ENCODE measurements at places on chromosomes 4 and X. TPM values are rescaled to one million over a fixed set of nuclear protein-coding genes. Genes with fewer than 3 reads are reported as not detected.

The GAGE13 gene
- not detected for total RNA-seq

The LAMP2 gene
- total RNA-seq = 101 TPM

The EDA2R gene
- 2.6 TPM for total RNA-seq

The PDE5A gene
- total RNA-seq = 26.1 TPM

The GAGE2A gene
- total RNA-seq = not detected

The TMSB15B gene
- 11.3 TPM for total RNA-seq

The FAM156B gene
- 20.8 TPM for total RNA-seq

The AFP gene
- total RNA-seq = 1.2 TPM

The ZIC3 gene
- total RNA-seq = 0.04 TPM

The TCEAL7 gene
- 155 TPM for total RNA-seq

- H3K27ac ChIP-seq = no peak overlapping the region
- H3K27me3 ChIP-seq = peaks cover 2% of the 10 kb centered on the region
- no peaks in the 10 kb centered on the region for H3K36me3 ChIP-seq
- H3K4me3 ChIP-seq = no peak overlapping the region
- DNase-seq = no peak
Observed at GRCh38 chr4:78940752-78941151, 1.5 kb upstream of the PAQR3 start.

GRCh38 chr4:74244049-74244448, 64.2 kb upstream of the EPGN start:
- no peaks in the 10 kb centered on the region for H3K4me1 ChIP-seq

- no peak overlapping the region for H3K4me3 ChIP-seq
- H3K27ac ChIP-seq = no peak overlapping the region
- no peak for DNase-seq
- H3K4me1 ChIP-seq = no peaks in the 10 kb centered on the region
- H3K36me3 ChIP-seq = no peaks in the 10 kb centered on the region
Observed at GRCh38 chr4:21742326-21742725, 206.2 kb downstream of the KCNIP4 start.

DNA sequence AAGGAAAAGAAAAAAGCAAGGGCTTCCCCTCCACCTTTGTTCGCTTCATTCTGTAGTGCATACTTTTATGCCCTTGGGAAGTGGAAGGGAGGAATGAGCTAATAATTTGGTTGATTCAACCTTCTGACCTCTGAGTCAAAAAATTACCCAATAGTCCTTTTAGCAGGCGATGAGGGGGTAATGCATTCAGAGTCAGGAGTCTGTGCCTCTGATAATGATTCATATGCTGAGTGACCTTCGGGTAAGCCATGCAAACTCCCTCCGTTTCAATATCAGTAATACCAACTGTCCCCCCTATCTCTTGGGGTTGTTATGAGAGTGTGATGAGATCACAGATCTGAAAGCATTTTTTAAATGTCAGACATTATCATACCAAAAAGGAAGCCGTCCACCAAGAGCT, 41.6 kb upstream of the ACSL4 start:
- DNase-seq = no peak
- no peak overlapping the region for H3K27ac ChIP-seq
- H3K4me1 ChIP-seq = no peaks in the 10 kb centered on the region
- H3K4me3 ChIP-seq = no peak overlapping the region

DNA sequence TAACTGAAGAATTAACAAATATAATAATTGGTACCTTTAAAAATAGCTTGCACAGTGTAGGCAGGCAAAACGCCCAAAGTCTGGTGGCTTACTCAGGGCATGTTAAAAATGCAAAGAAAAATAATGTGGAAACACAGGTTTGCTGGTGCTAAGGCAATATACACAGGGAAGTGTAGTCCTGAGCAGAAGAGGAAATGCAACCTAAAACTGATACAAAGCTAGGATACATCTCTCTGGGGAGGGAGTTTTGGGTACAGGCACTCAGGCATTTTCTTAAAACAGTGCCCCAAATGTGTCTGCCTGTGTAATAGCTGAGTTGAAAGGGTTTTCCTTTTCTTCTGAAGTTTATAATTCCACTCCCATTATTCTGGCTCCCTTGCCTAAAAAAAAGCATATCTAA, 47.4 kb downstream of the TMPRSS11E start:
- no peaks in the 10 kb centered on the region for H3K36me3 ChIP-seq
- H3K4me3 ChIP-seq = no peak overlapping the region
- H3K27ac ChIP-seq = no peak overlapping the region
- no peaks in the 10 kb centered on the region for H3K4me1 ChIP-seq

- H3K27ac ChIP-seq = no peak overlapping the region
- DNase-seq = no peak
- no peaks in the 10 kb centered on the region for H3K36me3 ChIP-seq
- H3K27me3 ChIP-seq = no peaks in the 10 kb centered on the region
- H3K4me1 ChIP-seq = peaks cover 4% of the 10 kb centered on the region
- no peak overlapping the region for H3K4me3 ChIP-seq
Observed at GRCh38 chr4:92328095-92328494, 24.3 kb downstream of the GRID2 start.

- H3K27me3 ChIP-seq = no peaks in the 10 kb centered on the region
- H3K36me3 ChIP-seq = no peaks in the 10 kb centered on the region
- DNase-seq = no peak
Observed at GRCh38 chr4:181301735-181302710, 941.2 kb upstream of the TENM3 start.

- DNase-seq = no peak
- H3K36me3 ChIP-seq = no peaks in the 10 kb centered on the region
- H3K4me3 ChIP-seq = no peak overlapping the region
- no peaks in the 10 kb centered on the region for H3K27me3 ChIP-seq
- peaks cover 7% of the 10 kb centered on the region for H3K4me1 ChIP-seq
- no peak overlapping the region for H3K27ac ChIP-seq
Observed at GRCh38 chr4:184306470-184306869, 88.8 kb upstream of the ENPP6 start.

GRCh38 chr4:53005149-53005546, 143.0 kb downstream of the RASL11B start:
- no peaks in the 10 kb centered on the region for H3K36me3 ChIP-seq
- H3K4me3 ChIP-seq = no peak overlapping the region
- H3K4me1 ChIP-seq = peaks cover 6% of the 10 kb centered on the region
- no peak overlapping the region for H3K27ac ChIP-seq
- no peaks in the 10 kb centered on the region for H3K27me3 ChIP-seq
- no peak for DNase-seq

DNA sequence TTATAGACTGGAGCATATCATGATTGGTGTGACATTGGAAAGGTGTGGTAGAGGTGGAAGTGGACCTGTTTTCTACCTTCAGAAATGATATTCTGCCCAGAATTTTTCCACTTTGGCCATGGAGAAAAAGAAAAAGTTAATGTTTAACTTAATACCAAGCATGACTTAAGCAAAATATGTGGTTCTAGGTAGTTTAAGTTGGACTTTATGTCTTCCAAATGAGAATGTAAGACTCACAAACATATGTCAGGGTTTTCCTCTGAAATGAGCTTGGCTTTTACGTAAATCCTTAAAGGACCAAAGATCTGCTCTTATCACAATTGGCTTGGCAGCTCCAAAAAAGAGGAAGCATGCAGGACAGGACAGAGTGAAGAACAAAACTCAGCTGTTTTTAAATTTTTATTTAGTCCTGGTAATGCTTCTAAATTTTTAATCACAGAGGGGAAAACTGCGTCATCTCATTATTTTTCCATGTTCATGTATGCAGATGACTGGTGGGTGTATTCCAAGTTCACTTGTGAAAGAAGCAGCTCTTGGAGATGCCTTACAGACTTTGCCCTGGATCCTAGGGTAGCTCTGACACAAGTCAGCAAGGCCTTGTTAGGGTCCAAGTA, 98.2 kb downstream of the ANK2 start:
- peak overlapping the region; percentile 34 for H3K4me3 ChIP-seq
- H3K27ac ChIP-seq = peak overlapping the region; percentile 54
- no peaks in the 10 kb centered on the region for H3K36me3 ChIP-seq
- H3K27me3 ChIP-seq = no peaks in the 10 kb centered on the region

- no peak overlapping the region for H3K27ac ChIP-seq
- no peaks in the 10 kb centered on the region for H3K27me3 ChIP-seq
- no peak overlapping the region for H3K4me3 ChIP-seq
- H3K4me1 ChIP-seq = no peaks in the 10 kb centered on the region
- no peak for DNase-seq
Observed at GRCh38 chr4:15260758-15261157, 167.1 kb upstream of the C1QTNF7 start.

- H3K27me3 ChIP-seq = no peaks in the 10 kb centered on the region
- H3K36me3 ChIP-seq = no peaks in the 10 kb centered on the region
- H3K27ac ChIP-seq = no peak overlapping the region
- H3K4me3 ChIP-seq = no peak overlapping the region
Observed at GRCh38 chr4:38311495-38312126, 351.4 kb downstream of the PTTG2 start.

- H3K27ac ChIP-seq = no peak overlapping the region
- no peak for DNase-seq
- H3K36me3 ChIP-seq = no peaks in the 10 kb centered on the region
- peaks cover 26% of the 10 kb centered on the region for H3K4me1 ChIP-seq
- H3K27me3 ChIP-seq = no peaks in the 10 kb centered on the region
- H3K4me3 ChIP-seq = no peak overlapping the region
Observed at GRCh38 chr4:2298532-2298991, 36.7 kb upstream of the MXD4 start.

DNA sequence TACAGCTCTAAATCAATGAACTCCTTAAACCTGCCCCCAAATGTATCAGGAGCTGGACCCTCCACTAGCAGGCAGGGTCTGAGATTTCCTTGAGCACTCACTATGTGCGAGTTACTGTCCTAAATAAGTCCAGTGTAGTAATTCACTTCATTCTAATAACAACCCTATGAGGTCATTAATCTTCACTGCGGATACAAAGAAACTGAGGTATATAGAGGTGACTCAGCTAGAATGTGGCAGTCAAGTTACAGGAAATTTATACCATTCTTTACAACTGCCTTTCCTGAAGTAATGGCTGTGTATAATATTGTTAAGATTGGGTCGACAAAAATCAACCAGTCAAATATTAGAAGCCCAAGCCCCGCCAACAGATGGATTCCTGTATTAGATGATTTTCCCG, 473.9 kb upstream of the FTHL17 start:
- H3K36me3 ChIP-seq = no peaks in the 10 kb centered on the region
- no peaks in the 10 kb centered on the region for H3K27me3 ChIP-seq
- H3K4me3 ChIP-seq = no peak overlapping the region
- DNase-seq = no peak
- H3K27ac ChIP-seq = no peak overlapping the region

DNA sequence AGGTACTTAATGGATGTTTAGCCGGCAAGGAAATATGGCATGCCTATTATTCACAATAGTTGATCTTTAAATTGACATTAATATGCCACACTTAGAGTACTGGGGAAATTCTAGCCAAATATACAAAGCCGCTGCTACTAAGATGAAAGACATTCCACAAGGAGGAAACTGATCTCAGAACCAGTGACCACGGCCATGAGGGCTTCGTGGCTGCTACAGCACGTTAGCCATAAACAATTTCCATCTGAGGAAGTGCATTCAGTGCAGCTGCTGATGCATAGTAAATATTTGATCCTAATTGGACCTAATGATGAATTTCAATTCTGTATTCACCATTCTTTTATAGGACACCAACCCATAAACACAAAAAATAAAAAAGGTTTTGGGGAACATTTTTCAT, 59.1 kb downstream of the SORBS2 start:
- H3K27me3 ChIP-seq = no peaks in the 10 kb centered on the region
- no peak overlapping the region for H3K4me3 ChIP-seq
- H3K27ac ChIP-seq = no peak overlapping the region
- H3K4me1 ChIP-seq = no peaks in the 10 kb centered on the region

DNA sequence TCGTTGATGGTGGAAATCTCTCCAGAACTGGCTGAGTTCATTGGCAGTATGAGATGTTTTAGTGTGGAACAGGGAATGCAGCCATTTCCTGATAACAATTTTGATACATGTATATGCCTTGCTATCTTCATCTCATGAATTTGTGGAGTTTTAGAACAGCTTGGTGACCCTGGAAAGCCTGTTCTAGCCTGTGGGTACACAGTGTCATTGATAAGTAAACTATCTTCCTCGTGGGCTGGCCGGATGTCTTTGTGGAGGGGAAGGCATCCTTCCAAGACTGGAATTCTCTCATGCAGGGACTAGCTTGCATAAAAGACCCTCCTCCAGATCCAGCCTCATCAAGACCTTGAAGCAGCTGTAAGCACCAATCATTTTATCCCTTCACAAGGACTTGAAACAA, 40.2 kb upstream of the NUDT10 start:
- H3K27me3 ChIP-seq = no peaks in the 10 kb centered on the region
- peak; percentile 34 for DNase-seq
- no peaks in the 10 kb centered on the region for H3K36me3 ChIP-seq

- H3K4me1 ChIP-seq = no peaks in the 10 kb centered on the region
- H3K36me3 ChIP-seq = no peaks in the 10 kb centered on the region
- H3K27ac ChIP-seq = no peak overlapping the region
- H3K27me3 ChIP-seq = no peaks in the 10 kb centered on the region
- no peak for DNase-seq
Observed at GRCh38 chr4:152359208-152360044, 176.5 kb downstream of the FBXW7 start.

DNA sequence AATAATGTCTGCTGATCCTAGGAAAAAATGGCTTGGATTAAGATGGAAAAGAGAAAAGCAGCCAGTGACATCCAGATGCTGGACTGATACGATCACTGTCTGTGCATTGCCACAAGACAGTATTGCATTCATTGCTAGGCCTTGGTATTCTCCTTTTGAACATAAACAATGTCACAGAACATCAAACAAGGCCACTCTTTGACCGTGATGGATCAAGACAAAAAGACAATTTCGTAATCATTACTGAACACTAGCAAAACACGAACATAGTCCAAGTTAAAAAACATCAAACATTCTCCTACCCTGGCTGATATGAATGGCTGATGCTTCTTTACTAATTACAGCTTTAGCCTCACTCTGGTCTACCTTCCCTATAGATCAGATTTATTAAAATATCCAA, 374.1 kb upstream of the CXorf51B start:
- H3K27me3 ChIP-seq = no peaks in the 10 kb centered on the region
- H3K4me1 ChIP-seq = no peaks in the 10 kb centered on the region
- no peak overlapping the region for H3K4me3 ChIP-seq

- no peaks in the 10 kb centered on the region for H3K4me1 ChIP-seq
- no peak for DNase-seq
- H3K27ac ChIP-seq = no peak overlapping the region
- H3K36me3 ChIP-seq = no peaks in the 10 kb centered on the region
Observed at GRCh38 chr4:96895826-96896225, 1055.9 kb downstream of the PDHA2 start.

GRCh38 chr4:145840162-145840768, 98.4 kb downstream of the ZNF827 start:
- no peak overlapping the region for H3K27ac ChIP-seq
- no peaks in the 10 kb centered on the region for H3K27me3 ChIP-seq
- H3K4me3 ChIP-seq = no peak overlapping the region
- H3K36me3 ChIP-seq = peaks cover 20% of the 10 kb centered on the region
- no peaks in the 10 kb centered on the region for H3K4me1 ChIP-seq

DNA sequence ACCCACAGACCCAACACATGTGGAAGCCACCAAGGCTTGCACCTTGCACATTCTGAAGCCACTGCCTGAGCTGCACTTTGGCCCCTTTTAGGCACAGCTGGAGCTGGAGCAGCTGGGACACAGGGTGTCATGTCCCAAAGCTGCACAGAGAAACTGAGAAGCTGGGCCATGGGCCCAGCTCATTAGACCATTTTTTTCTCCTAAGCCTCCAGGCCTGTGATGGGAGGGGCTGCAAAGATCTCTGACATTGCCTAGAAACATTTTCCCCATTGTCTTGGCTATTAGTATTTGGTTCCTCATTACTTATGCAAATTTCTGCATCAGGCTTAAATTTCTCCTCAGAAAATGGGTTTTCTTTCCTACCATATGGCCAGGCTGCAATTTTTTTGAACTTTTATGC, 447.4 kb upstream of the HS3ST1 start:
- no peaks in the 10 kb centered on the region for H3K4me1 ChIP-seq
- H3K27ac ChIP-seq = no peak overlapping the region
- no peaks in the 10 kb centered on the region for H3K36me3 ChIP-seq
- DNase-seq = no peak
- H3K27me3 ChIP-seq = no peaks in the 10 kb centered on the region
- no peak overlapping the region for H3K4me3 ChIP-seq
